Activated CD4-positive, CD25-positive, alpha-beta regulatory T cell (primary cell): ENCODE measurements at places on chromosomes 1 and 21.

DNA sequence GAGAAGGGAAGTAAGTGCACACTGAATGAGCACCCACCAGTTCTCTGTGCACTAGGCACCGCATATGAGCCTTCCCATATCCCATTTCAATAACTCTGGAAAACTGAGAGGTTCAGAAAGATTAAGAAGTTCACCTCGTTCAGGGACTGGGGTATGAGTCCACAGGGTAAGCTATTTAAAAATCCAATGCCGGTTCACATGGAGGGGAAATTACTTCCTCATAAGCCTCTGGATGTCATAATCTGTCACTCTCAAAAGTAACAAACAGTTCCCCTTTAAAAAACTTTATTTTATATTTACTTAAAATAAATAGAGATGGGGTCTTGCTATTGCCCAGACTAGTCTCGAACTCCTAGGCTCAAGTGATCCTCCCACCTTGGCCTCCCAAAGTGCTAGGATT lies 1.9 kb downstream of the OR2B11 start:
- no peak for DNase-seq

DNA sequence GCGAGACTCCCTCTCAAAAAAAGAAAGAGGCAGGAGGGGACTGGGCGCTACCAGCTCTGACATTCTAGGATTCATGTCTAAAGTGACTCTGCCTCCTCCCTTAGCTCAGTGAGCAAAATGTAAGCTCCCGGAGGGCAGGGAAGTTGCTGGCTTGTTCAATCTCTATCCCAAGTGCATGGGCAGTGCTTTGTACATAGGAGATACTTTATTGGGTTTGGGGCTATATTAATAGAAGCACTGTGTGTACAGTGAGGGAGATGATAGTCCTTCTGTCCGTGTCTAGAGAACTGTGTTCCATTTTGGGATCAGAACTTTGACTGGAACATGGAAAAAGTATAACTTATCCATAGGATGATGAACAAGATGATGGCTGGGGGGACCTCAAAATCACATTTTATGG lies 16.7 kb upstream of the LUZP1 start:
- no peak for DNase-seq

DNA sequence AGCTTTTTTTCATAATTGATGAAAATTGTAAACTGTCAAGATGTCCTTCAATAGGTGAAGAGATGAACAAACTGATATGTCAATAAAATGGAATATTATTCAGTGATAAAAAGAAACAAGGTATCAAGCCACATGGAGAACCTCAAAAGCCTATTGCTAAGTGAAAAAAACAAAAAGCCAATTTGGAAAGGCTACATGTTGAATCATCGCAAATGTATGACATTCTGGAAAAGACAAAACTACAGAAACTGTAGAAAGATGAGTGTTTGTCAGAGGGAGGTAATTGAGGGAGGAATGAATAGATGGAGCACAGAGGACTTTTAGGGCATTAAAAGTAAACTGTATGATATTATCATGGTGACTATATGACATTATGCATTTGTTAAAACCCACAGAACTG lies 34.5 kb upstream of the USP25 start:
- DNase-seq: no peak

DNA sequence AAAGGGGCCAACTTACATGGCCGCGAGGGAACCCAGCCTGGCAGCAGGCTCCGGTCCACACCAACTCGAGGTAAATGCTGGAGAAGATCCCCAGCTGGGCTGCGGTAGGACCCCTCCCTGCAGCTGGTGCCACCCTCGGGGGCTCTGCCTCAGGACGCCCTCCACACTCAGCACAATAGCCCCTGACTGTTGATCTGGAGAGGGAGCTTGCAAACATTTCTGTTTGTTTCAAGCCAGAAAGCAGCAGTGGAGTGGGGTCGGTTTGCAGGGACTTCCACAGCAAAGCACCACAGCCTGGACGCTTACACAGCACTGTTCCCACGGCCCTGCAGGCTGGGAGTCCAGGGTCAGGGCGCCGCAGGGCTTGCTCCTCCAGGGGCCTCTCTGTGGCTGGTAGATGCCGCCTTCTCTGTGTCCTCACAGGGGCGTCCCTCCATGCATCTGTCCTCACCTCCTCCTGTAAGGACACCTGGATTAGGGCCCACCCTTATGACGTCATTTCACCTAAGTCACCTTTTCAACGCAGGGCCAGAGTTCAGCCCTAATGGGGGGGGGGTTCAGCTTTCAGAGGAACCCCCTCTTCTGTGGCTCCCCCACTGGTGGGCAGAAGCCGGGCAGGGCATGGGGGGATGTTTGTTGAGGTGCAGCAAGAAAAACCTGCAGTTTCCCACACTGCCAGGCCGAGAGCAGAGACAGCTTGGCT lies 24.1 kb upstream of the TTC34 start:
- no peak for DNase-seq

GRCh38 chr1:156773607-156774006 lies 6.3 kb downstream of the PRCC start:
- no peak for DNase-seq

DNA sequence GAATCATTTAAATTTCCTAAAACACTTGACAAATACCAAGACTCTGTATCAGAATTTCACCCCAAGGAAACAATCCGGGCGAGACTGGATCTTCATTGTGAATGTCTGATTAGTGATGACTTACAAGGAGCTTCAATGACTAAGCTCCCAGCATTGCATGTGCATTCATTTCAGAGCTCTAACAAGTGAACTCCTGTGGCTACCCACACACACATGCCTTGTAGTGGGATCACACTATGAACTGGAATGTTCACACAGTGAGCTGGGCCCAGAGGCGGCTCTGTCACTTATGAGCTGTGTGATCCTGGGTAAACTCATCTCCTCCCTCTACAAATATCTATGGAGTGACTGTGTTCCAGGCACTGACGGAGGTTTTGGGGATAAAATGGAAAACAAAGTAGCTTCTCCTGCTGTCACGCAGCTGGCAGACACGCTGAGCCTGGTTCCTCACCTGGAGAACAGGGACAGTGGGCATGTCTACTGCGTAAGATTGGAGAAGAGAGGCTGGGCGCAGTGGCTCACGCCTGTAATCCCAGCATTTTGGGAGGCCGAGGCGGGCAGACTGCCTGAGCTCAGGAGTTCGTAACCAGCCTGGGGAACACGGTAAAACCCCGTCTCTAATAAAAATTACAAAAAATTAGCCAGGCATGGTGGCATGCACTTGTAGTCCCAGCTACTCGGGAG lies 56.9 kb downstream of the CLSTN1 start:
- no peak for DNase-seq
